ENCODE measurements at places on chromosomes 5 and 9.

DNA sequence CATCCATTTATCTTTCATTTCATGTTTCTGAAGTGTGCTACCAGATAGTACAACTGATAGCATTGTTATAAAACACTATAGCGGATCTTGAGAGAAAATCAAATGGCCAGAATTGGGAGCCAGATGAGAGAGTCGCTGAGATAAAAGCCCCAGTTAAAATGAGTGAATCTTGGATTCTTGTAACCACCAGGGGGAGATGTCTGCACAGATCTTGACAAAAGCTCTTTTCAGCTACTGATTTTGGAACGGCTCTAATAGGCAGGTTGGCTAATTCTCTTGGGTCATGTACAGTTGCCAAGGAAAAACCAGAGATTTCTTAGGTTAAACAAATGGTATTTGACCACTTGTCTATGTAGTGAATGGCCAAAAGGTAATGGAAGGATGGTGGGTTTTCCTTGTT lies 21.7 kb downstream of the F2RL2 start:
- DNase-seq = peak; percentile 75

DNA sequence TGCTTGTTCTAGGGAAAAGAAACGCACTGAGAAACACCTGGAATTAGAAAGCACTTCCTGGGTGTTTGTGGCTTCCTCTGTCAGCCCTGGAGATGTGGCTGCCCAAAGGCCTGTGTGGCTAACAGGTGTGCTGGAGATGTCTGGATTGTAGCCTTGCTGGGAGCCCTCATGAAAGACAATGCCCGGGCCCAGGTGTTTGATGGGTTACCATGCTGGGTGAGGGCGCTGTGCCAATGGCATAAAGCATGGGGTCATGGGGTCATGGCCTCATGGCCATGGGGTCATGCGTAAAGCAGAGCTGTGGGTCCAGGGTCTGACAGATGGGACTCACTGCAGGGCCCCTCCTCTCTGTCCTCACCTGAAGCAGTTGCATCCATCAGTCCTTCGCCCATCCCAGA lies 21.6 kb downstream of the ANKRD33B start:
- DNase-seq = no peak

DNA sequence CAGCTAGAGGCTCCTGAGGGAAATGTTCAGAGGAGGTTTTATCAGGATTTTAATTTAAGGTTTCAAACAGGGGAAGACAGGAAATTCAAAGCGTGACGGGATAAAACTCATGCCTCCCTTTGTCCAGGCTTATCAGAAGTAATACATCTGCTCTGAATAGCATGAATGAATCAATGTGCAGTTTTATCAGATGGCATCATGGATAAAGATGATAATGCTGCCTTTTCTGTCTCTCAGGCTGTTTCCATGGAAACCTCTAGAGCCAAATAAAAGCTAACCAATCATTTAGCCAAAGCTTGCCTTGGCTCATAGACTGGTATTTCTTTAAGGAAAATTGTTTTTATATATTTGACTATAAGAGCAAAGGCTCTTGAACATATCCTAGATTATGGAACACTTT lies 16.4 kb downstream of the MFAP3 start:
- no peak for DNase-seq

- no peak for DNase-seq
Observed at GRCh38 chr5:79297661-79298060, 61.7 kb downstream of the JMY start.

DNA sequence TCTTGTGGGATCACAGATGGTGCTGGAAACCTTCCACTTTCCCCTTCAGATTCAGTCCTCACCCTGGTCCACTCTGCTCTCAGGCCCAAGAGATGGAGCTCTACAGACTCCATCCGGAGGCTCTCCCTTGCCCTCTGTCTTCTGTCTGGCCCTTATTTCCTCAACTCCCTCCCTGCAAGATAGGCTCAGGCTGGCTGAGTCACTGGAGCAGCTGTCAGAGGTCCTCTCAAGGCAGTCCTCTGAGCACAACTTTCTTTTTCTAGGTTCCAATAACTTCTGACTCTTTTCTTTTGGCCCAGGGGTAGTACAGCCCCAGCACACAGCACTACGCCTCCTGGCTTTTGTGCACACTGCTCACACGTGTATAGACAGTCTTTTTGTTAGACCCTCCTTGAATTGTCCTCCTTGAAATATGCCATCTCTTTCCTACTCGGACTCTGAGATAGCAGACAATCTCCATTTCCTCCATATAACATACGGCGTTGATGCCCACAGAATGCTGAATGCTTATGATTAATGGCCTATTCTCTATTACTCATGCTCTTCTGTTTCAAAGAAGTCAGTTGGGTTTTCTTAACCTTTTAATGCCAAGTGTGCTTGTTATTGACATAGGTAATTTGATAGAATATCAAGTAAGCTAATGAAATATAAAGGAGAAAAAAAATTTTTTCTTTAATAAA lies 193.1 kb downstream of the SLC12A2 start:
- DNase-seq = no peak

DNA sequence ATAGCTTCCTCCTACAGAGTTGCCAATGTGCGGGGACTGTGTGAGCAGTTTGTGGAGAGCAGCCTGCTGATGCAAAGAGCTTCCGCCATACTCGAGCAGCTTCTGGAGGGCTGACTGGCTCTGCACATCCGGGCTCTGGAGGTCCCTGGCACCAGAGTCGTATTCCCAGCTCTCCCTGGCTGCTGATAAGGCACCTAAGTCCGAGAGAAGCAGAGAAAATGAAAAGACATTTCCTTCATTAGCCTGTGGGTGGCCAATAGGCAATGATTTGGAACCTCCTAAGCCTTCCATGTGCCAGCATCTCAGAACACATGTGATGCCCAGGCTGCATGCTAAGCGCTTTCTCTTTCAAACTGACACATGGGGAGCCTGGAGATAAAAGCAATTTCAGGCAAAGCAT lies 94.3 kb downstream of the TSSK1B start:
- DNase-seq = no peak

DNA sequence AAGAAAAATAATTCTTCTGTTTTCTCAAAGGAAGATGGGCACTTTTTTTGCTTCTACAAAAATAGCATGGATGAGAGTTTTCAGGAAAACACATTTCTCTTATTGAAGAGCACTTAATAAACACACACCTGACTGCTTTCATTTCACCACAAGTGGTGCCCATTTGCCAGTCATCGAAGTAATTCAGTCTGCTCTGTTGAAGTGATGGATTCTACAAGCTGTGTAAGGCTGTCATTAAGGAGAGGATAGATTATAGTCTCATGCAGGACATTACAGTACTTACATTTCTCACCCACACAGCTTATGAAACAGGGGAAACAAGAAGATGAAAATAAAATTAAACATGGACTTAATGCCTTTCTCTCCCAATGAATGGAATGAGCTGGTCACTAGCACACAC lies 165.2 kb downstream of the NR2F1-AS1 start:
- no peak for DNase-seq

DNA sequence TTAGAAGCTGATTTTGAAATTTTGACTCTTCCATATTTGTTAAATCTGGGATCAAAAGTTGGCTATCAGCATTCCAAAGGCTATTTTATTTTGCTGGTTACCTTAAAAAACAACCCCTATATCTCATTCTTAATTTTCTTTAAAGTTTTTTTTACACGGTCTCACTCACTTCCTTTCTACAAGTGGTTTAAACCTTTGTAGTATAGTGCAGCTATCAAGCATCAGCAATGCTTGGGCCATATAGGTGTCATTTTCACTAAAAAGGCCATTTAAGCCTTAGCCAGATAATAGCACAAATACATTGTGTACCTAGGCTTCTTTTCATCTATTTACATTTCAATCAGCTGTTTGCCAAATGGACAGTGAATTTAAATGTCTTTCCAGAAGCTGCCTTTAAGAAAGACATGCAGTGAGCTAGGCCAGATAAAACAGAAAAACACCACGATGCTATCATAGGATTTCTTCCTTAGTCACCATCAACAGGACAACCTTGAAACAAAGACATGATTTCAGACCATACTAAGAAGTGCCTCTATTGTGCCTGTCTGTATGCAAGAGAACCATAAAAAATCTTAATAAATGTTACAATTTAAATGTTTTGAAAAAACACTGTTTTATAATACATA lies 104.2 kb downstream of the RAPGEF6 start:
- no peak for DNase-seq

DNA sequence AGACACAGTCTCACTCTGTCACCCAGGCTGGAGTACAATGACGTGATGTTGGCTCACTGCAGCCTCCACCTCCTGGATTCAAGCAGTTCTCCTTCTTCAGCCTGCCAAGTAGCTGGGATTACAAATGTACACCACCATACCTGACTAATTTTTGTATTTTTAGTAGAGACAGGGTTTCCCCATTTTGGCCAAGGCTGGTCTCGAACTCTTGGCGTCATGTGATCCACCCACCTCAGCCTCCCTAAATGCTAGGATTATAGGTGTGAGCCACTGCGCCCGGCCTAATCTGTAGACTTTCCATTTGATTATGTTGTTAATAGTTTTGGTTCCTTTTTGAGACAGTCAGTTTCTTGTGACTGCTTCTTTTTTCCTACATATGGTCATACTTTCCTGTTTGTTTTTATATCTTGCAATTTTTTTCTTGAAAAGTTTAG lies 31.0 kb downstream of the MTREX start:
- DNase-seq = peak; percentile 58

DNA sequence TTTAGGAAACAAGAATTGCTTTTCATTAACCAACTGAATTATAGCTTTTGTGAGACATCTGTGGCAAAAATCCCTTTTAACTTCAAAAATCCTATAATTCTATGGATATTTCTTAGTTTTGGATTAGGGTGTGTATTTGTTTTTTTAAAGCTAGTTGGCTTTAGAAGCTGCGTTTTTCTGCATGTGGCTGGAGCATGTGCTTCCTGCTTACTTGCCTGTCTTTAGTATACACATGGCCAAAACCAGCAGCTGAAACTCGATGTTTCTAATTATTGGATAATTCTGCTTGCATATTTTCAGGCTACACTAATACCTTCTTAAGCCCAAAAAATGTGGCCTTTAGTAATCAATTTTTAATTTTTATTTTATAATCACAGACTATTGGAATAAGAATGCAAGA lies 8.9 kb downstream of the RECK start:
- no peak for DNase-seq

DNA sequence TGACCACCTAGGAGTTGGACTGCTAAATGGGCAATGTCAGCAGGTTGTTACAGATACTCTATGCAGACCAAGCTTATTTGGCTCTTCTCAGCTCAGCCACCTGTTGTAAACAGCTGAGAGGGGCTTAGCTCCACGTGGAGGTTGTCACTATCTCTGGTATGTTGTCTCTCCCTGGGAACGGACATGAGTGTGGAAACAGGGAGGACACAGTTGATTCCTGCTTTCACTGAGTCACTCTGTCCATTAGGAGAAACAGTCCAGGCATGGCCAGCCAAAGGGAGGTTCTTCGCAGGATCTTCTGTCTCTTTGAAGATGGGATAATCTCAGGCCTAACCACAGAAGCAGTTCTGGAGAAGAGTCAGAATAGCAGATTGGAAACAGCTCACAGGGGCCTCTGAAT lies 121.2 kb downstream of the PALM2AKAP2 start:
- DNase-seq = no peak

DNA sequence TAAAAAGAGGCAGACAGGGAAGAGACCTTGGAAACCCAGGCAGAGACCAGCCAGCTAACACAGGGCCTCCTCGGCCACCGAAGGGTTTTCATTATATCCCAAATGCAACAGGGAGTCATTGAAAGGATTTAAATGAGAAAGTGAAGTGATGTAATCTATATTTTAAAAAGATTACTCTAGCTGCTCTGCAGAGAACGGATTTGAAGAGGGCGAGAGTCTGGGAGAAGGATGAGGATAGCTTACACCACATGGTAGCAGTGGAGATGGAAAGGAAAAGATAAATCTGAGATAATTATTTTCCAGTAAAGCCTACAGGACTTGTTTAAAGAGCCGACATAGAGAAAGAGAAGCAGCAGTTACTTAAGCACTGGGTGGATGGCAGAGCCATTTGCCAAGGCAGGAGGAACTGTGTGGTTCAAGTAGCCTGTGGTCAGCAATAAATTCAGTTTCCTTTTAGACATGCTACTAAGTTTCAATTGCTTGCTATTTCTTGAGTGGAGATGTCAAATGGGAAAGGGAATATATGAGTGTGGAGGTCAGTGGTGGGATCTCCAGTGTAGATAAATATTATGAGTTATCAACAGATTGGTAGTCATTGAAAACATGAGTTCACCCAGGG lies 9.3 kb downstream of the FBN2 start:
- peak; percentile 60 for DNase-seq

DNA sequence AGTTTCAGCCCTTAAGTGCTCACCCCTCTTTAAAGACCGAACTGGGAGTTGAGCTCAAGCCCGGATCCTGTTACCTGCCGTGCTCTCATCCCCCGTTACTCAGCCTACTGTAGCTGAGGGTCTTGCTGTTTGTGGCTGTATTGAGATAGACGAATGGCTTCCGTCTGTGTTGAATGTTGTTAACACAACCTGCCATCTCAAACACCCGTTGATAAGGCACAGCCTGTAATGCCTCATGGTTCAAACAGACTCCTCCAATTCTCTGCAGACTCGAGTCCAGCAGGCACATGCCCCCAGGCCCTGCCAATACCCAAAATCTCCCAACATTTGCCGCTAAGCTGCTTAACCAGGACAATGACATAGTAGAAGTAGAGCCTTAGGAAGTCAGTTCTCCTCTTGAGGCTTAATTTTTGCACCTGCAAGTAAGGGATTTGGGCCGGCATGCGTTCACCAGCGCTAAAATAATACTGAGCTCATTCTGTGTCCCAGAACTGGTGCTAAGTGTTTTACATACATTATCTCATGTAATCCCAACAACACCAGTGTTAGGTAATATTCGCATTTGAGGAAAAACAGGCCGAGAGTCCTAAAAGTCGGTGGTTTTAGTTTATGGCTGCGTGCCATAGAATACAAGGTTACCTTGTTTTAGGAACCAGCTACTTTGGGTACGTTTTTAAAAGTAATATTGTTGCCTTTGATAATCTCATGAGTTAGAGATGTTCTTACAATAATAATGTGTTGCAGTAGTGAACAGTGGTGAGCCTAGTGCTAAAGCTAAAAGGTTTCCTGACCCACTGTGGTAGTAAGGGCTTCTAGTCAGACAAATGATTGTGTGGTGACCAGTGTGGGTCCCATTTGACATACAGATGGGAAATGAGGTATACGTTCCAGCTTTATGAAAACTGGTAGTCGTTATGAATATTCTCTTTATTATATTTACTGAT lies 1.5 kb upstream of the RFX3 start:
- DNase-seq = peak; percentile 39

DNA sequence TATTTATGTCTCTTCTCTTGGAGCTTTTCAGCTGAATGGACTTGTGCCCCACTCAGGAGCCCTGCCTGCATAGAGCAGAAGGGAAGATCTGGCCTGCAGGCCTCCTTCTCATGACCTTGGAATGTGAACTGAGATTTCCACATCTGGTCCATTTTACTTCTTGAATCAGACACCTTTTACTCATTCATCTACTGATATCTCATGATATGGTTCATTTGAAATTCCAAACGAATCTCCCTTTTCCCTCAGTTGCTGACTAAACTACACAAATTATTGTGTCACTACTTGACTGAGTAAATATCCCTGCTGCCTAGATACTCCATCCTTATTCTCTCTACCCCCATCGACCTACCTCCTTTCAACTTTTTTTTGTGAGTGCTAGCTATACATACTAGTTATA lies 138.7 kb downstream of the PLCXD3 start:
- no peak for DNase-seq

All from suppressor macrophage treated with lipopolysaccharide for 1 hour (primary cell).